ENCODE measurements at places on chromosomes 6 and 20. TPM values are rescaled to one million over a fixed set of nuclear protein-coding genes. Genes with fewer than 3 reads are reported as not detected.

DNA sequence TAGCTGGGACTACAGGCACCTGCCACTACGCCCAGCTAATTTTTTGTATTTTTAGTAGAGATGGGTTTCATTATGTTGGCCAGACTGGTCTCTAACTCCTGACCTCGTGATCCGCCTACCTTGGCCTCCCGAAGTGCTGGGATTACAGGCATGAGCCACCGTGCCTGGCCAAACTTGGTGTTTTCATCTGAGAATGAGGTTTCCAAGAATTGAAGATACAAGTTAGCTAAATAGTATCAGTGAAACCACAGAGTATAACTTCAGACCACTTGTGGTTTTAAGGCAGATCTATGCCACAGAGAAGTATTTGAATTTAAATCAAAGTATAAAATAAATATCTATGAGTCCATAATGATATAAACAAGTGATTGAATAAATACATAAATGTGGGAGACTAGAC is 70.1 kb downstream of the SLC16A10 start:
- no peak for DNase-seq
- H3K27me3 ChIP-seq = no peaks in the 10 kb centered on the region
- no peaks in the 10 kb centered on the region for H3K4me1 ChIP-seq
- H3K4me3 ChIP-seq = no peak overlapping the region
- H3K36me3 ChIP-seq = peaks cover 3% of the 10 kb centered on the region

GRCh38 chr6:11848852-11849731 is 70.5 kb upstream of the ADTRP start:
- peaks cover 2% of the 10 kb centered on the region for H3K27me3 ChIP-seq
- H3K4me1 ChIP-seq = peaks cover 5% of the 10 kb centered on the region
- H3K36me3 ChIP-seq = no peaks in the 10 kb centered on the region

DNA sequence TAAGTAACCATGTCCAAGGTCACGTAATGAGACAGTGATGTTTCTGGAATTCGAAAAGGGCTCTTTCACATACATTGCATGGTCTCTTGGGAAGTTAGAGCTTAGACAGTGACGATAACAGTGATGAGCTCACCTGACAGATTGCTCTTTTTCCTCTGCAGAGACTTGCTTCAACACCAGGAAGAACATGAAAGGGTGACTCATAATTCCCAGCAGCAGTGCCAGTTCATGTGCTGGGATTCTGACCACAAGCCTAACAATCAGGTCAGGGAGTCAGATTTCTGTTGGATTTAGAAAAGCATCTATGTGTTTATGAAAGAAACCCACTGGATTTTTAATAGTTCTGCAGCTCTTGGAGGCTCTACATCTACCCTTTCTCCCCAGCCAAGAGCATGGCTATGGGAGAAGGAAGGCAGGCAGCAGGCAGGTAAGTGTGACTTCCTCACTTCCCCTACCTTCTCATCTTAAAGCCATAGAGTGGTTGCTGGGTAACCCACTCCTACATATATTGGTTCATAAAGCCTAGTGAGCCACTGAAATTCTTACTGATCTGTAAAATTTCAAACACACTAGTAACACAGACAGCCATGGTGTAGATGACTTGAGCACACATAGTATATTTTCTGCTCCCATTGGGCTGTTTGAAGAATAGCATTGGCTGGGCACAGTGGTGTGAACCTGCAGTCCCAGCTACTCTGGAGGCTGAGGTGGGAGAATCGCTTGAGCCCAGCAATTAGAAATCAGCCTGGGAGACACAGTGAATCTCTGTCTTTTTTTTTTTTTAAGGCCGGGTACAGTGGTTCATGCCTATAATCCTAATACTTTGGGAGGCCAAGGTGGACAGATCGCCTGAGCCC is 44.4 kb upstream of the LOC128125822 start:
- no peaks in the 10 kb centered on the region for H3K27me3 ChIP-seq
- no peak for DNase-seq
- peaks cover 4% of the 10 kb centered on the region for H3K4me1 ChIP-seq
- H3K4me3 ChIP-seq = no peak overlapping the region
- H3K27ac ChIP-seq = no peak overlapping the region

Gene SIRPD
- total RNA-seq = not detected

Gene PLTP
- total RNA-seq = 28.6 TPM

Gene ANKRD66
- total RNA-seq = not detected

All from progenitor cell of endocrine pancreas (in vitro differentiated cells).